ENCODE measurements at places on chromosomes 5 and 9.
A peak's percentile ranks its signal among the peaks of the same experiment; 100 is the strongest.

DNA sequence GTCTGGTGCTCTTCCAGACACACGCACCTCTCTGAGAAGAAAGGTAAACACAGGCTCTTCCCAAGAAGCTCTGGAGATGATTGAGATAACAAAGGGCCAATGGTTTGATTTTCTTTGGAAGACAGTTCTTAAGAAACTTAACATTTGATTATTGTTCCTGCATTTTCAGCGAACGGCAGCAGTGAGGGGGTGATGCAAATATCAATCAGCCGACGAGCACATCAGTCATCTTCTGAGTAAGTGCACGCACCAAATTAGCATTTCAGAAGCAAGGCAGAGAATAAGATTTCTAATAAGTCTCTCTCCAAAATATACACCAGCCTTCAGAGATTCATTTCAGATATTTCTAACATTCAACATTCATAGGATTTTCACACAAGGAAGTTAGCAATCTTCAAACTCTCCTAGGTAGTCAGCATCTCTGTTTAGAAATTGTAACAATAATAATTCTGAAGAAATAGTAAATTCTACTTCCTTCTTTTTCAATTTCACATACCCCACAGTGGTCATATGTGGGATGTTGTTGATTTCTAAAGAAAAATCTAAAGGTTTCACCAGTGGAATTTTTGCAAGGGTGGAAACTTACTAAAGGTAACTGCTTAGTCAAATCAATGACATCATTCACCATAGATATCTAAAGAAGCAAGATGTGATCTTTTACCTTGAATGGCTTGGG lies 250.3 kb downstream of the SEC61B start:
- no peak for DNase-seq

DNA sequence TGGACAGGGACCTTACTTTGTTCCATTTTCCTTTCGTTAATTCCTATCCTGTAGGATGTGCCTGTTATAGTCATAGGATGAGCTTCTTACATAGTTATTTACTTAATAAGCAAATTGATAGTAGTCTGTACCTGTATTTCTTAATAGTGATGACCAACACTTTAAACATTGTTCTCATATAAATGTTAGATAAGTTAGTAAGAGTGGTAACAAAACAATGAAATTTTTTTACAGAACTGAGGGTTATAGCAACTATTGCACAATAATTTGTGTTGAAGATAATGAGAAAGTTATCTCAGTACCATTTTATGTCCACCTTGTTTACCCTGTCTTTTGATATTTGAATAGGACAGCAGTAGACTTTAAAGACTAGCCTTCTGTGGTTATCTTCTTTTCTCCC lies 162.9 kb upstream of the ELL2 start:
- DNase-seq, result no peak

DNA sequence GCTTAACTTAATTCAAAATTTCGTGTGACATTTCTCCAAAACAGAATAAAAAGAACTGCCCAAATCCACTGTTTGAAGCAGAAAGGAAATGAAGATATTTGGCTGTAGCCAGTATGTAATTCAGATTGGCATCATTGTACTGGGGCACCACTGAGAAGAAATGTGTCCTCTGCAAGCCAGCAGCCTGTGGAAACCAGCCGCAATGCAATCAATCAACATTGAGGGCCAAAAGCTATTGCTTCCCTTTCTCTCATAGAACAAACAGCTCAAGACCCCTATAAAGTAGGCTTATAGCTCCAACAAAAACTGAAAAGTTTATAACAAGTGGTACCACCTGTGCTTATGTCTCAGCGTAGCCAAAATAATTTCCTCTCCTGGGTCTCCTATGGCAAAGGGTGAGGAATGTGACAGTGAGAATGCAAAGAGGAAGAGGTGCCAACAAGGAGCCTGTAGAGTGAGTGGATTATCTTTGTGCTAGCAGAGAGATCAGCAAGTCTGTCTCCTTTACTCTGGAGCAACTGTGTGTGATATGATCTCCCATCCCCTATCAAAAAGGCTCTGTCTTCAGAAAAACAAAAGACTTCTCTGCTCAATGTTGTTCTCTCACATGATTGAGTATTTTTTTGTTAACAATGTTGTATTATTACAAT lies 1072.3 kb upstream of the DMAC1 start:
- DNase-seq, result no peak

GRCh38 chr9:86494644-86495111 lies 140.5 kb upstream of the TUT7 start:
- DNase-seq, result no peak

GRCh38 chr5:157555037-157555640 lies 20.4 kb downstream of the ADAM19 start:
- no peak for DNase-seq

GRCh38 chr5:9951865-9952516 lies 297.7 kb downstream of the ATPSCKMT start:
- no peak for DNase-seq

- DNase-seq, result no peak
These were observed 81.7 kb upstream of the MTAP start for GRCh38 chr9:21720758-21721157.

DNA sequence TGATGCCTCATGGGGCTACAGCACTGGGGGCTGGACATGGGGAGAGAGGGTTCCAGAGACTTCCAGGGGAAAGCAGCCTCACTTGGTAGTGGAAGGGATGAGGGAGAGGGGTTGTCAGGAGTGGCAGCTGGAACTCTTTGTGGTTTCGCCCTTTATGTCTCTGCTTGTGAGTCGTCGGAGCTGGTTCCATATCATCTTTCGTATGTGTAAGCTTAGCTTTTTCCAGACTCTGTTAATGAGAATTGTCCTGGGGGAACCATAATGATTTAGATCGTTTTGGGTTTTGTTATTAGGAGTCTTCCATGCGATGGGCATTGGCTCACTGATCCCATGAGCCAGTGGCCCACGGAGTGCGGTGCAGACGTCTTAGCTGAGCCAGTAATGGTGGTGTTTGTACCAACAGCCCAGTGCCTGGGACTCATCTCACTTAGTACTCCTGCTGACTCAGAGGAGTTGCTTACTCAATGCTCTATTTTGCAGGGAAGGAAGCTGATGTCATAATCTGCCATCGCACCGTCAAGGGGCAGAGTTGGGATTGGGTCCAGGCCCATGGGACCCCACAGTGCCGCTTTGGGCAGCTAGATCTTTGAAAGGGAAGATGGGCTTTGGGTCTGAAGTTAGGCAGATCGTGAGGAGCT lies 48.5 kb downstream of the NEK6 start:
- DNase-seq, result peak; percentile 87

Data from stromal cell of bone marrow (primary cell).